Stromal cell of bone marrow (primary cell): ENCODE measurements at places on chromosomes 1 and 21.
A peak's percentile ranks its signal among the peaks of the same experiment; 100 is the strongest.

- DNase-seq = no peak
Measured at GRCh38 chr1:242842094-242842493, 317.6 kb upstream of the PLD5 start.

- DNase-seq = no peak
Measured at GRCh38 chr1:150056407-150056806, 11.2 kb upstream of the VPS45 start.

DNA sequence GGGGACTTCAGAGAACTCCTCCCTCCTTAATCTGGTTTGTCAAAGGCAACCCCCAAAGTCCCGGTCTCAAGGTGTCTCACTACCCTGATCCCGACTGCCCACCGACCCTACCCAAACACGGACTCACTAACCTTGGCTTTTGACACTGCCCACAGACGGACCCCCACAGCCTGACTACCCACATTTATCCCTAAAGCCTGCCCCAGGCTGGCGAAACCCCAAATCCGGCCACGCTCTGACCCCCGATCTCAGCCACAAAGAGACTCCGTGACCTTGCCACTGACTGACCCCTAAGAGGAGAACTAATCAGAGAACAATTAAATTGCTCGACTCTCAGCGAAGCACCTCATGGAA is 5.2 kb downstream of the ID3 start:
- DNase-seq = no peak

DNA sequence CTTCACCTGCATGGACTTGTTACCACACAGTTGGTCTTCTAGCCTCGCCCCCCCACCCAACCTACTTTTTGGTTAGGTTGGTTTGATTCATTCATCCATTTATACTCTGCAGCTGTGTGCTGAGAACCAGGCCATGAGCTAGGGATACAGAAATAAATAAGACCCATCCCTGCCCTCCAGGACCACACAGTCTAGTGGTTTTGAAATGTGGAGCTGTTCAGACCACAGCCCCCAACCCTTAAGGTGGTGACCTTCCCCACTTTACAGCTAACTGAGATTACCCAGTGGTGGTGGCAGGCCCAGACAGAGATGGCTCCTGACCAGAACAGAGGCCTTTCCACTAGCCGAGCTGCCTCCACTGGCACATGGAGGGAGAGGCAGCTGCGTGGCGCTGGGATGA is 37.0 kb downstream of the LRRN2 start:
- DNase-seq = no peak

DNA sequence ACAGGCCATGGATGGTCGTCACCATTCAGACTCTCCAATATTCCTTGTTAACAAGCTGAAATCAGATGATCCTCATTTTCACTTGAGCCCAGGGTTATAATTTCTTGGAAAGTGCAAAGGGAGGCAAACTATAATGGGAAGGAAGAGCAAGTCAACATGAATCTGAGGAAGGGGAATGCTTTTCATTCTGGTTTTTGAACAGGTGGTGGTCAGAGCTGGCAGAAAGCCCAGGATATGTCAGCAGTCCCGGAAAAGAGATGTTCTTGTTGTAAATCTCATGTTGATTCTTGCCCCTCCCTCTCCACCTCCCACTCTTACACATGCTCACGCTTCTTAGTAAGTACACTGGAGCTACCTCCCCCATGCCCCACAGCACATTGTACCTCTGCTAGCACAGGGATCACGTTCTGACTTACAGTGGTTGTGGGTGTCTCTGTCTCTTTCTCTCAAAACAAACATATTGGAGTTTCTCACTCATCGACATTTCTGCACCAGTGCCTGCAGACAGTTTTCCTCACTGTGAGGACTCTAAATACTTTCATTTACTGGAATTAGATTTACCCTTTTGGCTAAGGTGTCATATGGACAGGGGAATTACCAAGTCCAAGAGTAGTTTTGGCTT is 77.6 kb downstream of the XCL2 start:
- no peak for DNase-seq

- no peak for DNase-seq
Measured at GRCh38 chr1:176692431-176692830, 229.5 kb downstream of the PAPPA2 start.

DNA sequence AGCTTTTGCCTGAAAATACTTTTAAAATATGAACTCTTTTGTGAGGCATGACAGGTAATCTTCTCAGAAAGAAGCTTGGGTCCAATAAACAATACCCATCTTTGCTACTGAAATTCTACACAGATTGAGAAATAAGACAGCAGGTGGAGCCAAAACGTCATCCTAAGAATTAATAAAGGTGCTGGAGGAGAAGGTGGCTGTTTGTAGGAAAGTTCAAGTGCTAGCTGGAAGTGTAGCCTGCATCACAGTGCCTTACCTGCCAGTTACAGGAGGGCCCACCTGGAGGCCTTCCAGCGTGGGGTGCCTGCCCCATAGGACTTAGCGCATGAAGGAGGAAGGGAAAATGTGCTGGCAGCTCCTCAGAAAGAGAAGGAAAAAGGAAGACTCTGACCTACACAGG is 93.7 kb downstream of the TTC3 start:
- no peak for DNase-seq

- DNase-seq = no peak
Measured at GRCh38 chr1:36178471-36179219, 22.7 kb downstream of the MAP7D1 start.

DNA sequence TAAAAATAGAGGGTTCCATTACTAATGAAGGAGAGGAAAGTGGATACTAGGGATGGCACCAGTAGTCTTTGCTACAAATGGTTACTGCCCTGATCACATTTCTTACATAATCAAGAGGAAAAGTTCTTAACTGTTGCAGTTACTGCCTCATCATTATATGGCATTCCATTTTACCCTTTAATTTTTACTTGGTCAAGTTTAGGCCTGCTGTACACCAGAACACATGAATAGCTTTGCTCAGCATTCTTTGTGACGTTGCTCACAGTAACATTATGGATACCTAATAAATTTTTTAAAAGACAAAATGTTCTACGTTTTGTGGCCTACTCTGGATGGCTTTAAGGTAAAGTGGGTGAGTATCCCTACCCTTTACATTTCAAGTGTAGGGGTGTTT is 38.6 kb upstream of the CR1L start:
- no peak for DNase-seq

- no peak for DNase-seq
Measured at GRCh38 chr1:24051206-24051945, 60.6 kb downstream of the MYOM3 start.

GRCh38 chr1:119371815-119372214 is 3.2 kb downstream of the HAO2 start:
- DNase-seq = no peak

GRCh38 chr1:47866601-47867437 is 130.4 kb downstream of the TRABD2B start:
- DNase-seq = no peak

DNA sequence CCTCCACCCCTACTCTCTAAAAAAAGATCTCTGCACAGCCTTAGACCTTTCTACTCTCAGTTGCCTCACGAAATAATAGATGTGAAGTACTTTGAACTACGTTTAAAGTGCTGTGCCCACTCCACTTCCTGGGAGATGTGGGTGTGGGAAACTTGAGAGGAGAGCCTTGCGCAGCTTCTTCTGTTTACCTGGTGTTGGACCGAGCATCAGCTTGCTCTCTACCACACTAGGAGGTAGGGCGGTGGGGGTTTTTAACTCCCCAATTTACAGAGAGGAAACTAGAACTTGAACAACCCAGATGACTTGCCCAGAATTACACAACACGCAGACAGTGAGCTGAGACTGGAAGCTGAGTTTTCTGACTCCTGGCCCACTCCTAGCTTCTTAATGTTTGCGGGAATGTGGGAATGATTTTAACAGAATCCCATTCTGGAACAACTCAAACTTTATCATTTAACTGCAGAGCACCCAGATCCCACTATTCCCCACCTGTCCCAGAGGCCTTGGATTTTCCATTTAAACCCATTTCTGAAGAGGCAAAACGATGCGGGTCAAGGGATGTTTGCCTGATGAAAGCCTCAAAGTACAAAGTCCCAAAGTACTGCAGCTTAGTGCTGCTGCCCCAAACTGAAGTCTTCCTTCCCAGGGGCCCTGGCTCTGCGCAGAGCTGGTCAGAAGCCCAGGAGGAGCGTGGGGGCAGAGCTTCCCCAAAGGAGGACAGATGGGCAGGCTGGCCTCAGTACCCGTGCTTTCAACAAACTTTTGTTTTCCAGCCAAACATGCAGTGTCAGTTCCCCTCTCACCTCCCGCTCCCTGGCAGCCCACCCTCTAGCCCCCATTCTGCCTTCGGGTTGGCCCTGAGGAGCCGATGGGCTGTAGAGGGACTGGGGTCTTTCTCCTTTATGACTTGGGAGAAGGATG is 19.0 kb downstream of the BTG2 start:
- no peak for DNase-seq

DNA sequence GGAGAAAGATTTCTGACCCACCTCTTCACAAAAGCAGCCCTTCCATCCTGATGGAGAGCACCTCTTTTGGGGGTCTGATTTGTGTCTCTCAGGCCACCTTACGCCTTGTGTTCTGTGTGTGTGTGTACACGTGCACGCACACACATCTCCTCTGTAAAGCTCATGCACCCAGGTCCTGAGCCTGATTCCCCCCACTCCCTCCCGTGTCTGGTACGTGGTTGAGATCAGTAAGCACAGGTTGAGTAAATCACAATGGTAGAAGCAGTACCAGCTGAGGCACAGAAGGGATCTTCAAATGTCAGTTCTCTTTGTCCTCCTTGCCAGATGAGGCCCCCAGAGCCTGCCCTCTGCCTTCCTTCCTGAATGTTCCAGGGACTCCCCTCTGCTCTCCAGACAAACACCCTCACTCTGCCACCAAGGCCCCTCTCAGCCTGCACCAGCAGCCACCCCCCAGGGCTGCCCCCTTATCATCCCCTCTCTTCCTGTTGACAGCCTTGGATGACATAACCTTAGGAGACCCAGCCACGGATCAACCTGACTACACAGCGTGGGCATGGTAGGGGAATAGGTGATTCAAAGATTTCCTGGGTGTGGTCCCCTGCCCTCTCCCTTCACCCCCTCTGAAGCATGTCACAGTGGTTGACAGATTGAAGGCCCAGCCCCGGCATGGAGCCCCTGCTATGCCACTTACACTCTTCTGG is 112.8 kb downstream of the HIVEP3 start:
- DNase-seq = no peak

GRCh38 chr1:151835596-151835995 is 4.0 kb upstream of the RORC start:
- DNase-seq = no peak

GRCh38 chr1:13996334-13996733 is 296.3 kb downstream of the PRDM2 start:
- no peak for DNase-seq

DNA sequence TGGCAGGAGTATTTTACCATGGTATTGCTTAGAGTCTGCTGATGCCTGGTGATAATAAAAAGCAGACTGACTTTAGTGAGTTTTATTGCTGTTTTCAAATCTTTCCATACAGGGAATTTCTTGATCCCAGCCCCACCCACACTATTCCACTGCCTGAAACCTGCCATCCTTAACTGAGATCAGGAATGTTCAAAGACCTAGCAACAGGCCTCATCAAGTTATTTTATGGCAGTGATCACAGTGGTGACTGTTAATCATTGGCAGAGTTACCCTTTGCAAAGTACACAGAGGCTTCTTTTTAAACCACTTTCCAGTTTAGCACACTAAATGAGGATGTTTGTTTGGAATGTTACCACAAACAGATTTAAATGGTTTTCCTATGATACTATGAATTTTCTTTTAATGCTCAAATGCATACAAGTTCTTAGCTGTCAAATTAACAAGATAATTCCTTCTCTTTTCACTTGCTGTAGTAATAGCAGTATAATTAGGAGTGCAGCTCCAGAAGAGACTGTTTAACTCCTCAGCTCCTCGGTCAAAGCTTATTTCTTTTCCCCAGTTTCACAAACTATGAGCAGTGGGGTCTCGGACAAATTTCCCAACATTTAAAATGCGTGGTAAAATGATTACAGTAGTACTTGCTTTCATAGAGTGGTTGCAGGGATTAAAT is 69.9 kb upstream of the USP25 start:
- DNase-seq = no peak

- no peak for DNase-seq
Measured at GRCh38 chr1:160108888-160109662, 6.5 kb upstream of the ATP1A2 start.

GRCh38 chr1:1115136-1115785 is 628 bp downstream of the C1orf159 start:
- no peak for DNase-seq

DNA sequence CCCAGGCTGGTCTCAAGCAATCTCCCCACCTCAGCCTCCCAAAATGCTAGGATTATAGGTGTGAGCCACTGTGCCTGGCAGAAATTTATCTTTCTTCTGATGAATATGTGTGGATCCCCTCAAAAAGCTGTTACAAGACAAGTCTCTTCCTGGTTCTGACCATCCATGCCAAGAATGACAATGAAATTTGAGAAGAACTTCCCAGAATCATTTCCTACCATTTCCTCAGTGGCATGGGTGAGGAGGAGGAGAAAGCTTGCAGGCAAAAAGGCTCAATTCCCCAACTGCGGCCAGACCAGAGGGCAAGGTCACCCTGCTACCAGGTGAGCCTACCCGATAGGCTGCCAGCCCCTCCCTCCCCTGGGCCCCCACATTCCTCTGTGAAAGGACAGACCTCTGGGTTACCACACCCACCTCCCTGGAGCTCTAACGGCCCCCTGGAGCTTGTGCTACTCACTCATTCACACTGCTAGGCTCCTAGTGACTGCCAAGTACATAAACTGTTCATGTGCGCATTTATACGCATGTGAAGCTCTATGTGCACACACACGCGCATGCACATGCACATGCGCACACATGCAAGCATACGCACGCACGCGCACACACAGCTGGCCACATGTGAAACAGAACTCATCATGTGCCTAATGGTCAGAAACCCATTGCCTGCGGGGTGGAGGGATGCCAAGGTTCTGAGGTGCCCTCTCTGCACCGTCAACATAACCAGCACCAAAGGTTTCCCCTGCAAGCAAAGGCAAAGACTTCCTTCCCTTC is 17.0 kb downstream of the MRAP start:
- no peak for DNase-seq

- peak; percentile 13 for DNase-seq
Measured at GRCh38 chr1:206472454-206472853, 2.2 kb downstream of the IKBKE start.

GRCh38 chr1:36691374-36691773 is 208.7 kb upstream of the CSF3R start:
- no peak for DNase-seq

- DNase-seq = no peak
Measured at GRCh38 chr1:161999301-162000052, 24.2 kb downstream of the OLFML2B start.

- DNase-seq = no peak
Measured at GRCh38 chr1:74245168-74245772, 10.1 kb downstream of the TNNI3K start.

GRCh38 chr1:207414606-207415108 is 39.5 kb upstream of the CR2 start:
- no peak for DNase-seq

- peak; percentile 73 for DNase-seq
Measured at GRCh38 chr1:151340870-151341754, 5.9 kb downstream of the RFX5 start.

DNA sequence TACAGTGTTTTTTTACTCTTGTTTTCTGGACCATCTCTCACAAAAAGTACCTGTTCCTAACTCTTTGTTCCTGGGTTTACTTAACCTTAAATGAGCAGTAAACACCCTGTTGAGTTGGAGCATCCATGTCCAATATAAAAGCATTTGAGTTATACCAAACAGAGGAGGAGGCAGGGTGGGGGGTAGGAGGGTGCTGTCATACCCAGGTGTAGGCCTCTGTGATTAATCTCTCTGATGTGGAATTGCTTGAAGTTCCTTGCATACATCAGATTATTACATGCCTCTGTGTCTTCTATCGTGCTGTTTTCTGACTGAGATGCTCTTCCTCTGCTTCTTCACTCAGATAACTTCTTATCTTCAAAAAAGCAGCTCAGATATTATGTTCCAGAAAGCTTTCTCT is 28.1 kb upstream of the RGS18 start:
- DNase-seq = no peak

- no peak for DNase-seq
Measured at GRCh38 chr21:31459457-31459856, 115.4 kb upstream of the TIAM1 start.
